ENCODE measurements at places on chromosomes 16 and 17.

- DNase-seq, result no peak
Observed at GRCh38 chr17:43070872-43071271, 45.8 kb downstream of the RND2 start.

DNA sequence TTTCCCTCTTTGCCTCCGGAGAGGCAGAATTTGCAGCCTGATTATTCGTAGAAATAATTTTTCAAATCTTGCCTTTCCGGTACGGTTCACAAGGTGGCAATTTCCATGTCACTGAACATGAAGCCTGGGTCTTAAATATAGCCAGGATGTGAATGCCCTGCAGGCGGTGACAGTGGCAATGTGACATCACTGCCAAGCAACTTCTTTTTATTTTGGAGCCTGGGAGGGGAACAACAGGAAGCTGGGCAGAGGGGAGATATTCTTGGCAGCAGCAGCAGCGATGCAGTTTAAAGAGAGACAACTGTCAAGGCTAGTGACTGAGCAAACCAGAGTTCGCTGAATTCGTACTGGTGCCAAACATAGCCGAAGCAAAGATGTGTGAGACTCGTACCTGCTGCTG, 171.1 kb downstream of the SNX29 start:
- no peak for DNase-seq

DNA sequence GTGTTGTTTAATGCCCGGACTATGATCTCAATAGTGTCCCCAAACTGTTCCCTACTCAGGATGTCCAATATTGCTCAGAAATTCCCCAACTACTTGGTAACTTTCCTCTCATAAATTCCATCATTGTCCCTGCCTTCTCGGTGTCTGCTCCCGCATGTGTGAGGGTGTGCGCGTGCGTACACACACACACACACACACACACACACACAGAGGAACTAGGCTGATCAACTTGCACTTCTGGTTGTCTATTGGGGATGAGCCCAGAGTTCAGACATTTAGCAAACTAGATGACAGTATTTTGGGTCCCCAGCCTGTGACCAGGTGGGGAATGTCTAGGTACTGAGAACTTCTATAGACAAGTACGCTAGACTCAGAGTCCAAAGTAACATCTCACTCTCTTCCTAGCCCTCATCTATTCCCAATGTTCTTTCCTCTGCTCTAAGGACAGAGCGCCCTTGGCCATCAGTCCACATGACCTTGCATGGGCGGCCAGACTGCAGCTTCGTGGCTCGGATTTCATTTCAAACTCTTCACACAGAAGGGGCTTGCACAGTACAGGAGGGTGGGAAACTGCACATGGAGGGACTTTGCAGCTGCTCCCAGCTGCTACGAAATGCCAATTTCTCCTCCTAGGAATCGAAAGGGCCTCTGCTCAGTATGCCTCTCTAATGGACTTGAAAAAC, 5.3 kb downstream of the HS3ST3A1 start:
- no peak for DNase-seq

DNA sequence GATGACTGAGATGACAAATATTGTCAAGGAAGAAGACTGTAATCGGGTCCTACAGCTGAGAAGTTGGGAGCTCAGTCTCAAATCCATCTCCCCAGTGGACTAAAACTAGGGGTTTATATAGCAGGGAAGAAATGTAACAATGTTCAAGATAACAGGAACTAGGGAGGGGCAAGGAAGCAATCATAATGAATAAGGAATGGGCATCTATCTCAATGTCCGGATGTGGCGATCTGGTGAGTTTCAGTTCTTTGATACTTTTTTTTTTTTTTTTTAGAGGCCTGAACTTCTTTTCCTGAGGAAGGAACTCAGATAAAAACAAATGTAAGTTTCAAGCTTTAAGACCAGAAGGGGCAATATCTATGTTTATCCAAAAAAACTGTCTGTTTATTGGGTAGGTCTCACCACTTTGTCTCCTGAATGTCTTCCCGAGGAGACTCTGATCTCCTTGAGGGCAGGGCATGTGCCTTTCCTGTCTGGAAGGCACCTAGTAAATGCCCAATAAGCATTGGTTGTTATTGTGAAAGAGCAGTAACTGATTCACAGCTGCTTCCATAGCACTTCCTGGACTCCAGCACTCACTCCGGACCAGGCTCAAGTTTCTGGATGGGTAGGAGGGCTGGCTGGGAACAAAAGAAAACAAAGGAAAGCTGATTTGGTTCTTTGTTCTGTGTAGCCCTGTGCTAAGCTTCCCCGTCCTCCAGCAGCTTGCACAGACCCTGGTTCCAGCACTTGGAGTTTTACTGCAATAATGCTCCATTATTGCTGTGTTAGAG, 51.9 kb downstream of the MEOX1 start:
- no peak for DNase-seq

DNA sequence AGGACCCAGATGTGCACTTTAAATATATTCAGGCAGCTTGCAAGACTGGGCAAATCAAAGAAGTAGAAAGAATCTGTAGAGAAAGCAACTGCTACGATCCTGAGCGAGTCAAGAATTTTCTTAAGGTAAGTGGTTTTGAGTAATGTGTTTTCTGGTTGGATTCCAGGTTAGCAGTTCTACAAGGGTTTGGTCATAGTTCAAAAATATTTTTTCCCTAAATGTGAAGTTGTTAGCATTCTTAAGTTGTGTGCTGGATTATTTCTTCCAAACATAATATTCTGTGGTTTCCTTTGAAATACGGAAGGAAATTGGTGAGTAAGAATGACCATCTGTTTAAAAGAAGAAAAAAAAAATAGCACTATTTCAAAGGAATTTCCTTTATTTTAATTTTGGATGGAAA, 38.4 kb downstream of the PTRH2 start:
- no peak for DNase-seq

GRCh38 chr17:79192503-79193351, 118.1 kb downstream of the ENGASE start:
- no peak for DNase-seq

GRCh38 chr17:47774987-47775580, 42.0 kb downstream of the TBX21 start:
- no peak for DNase-seq

- DNase-seq, result no peak
Observed at GRCh38 chr17:72571813-72572396, 451.1 kb downstream of the SOX9 start.

All from GOT3 (cell line).